ENCODE measurements at places on chromosomes 2 and 18.
A peak's percentile ranks its signal among the peaks of the same experiment; 100 is the strongest.

GRCh38 chr18:59988098-59988706, 88.4 kb downstream of the PMAIP1 start:
- peak; percentile 56 for DNase-seq

DNA sequence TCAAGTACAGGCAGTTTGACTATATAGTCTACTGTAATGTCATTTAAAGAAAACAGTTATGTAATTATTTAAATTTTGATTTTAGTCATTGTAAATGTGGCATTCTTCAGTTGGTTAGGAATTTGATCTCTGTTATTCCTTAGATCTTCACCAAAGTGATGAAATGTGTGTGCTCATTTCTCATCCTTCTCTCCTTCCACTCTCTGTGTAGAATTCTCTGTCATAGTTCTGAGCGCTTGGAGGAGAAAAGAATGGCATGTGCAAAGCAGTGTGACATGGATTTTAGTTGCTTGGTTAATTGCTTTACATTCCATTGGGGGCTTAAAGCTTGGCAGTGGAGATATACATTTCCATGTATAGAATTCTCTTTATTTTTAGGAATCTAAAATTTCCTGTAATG, 14.8 kb downstream of the PIK3C3 start:
- no peak for DNase-seq

- DNase-seq: no peak
These were observed 157.1 kb downstream of the PXDN start for GRCh38 chr2:1586923-1587840.

- DNase-seq: no peak
These were observed 8.9 kb downstream of the HJURP start for GRCh38 chr2:233845301-233846060.

DNA sequence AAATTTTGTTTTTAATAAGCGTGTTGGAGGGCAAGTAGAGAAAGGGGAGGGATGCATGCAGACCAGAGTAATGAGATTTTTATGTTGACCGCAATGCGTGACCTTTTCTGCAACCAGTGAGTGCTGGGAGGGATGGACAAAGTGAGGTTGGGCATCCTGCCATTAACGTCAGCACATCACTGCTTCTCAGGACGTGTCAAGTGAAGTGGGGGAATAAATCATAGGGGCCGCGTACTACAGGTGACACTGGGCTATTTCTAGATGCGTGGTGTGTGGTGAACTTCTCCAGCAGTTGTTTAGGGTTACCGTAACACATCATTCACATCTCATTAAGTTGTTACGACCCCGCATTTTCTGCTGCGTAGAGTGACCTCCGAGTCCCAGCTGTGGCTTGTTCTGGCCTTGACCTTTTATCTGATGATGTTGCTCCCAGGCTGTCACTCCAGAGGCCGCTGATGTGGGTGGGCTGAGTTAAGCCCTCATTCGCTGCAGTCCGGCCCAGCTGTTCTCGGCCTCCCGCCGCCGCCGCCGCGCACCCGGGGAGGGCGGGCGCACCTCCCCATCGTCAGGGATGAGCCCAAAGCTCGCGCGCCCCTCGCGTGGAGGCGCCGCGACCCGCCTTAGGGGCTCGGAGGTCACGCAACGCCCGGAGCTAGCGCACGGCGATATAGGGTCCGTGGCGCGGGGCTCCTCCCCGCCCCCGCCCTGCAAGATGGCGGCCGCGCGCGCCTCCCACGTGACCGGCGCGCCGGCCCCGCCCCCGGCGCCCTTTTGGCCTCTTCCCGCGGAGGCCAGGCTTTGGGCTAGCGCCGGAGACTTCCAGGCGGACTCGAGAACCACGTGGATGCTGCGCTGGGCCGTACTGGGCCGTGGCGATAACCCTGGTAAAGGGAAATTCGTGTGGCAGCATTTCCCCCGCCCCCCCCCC, 3.5 kb downstream of the ZCCHC2 start:
- peak; percentile 73 for DNase-seq

GRCh38 chr18:32624182-32624723, 148.6 kb downstream of the KLHL14 start:
- no peak for DNase-seq

DNA sequence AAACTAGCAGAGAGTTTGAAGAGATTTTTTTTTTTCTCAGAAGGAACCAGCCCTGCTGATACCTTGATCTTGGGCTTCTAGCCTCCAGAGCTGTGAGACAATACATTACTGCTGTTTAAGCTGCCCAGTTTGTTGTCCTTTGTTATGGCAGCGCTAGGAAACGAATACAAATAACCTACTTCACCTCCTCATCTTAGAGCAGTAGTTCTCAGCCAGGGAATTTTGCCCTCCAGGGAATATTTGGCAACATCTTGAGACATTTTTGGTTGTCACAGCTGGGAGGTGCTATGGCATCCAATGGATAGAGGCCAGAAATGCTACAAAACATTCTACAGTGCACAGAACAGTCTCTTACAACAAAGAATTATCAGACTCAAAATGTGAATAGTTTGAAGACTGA, 43.9 kb upstream of the BCL11A start:
- DNase-seq: no peak

DNA sequence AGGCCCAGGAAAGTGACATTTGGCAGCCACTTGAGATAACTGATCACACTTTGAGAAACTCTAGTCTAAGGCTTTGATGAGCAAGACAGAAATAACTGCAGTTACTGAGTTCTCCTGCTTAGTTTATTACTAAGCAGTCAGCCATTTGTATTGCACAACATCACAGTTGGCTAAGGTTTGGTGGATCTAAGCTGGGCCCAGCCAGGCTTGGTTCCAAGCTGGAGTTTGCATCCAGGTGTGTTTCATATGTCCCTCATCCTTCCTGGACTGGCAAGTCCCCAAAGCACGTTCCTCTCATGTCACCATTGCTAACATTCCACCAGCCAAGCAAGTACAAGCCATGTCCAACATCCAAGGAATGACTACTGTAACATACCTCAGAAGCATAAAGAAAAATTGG, 71.3 kb upstream of the ZNF532 start:
- no peak for DNase-seq

GRCh38 chr2:19028587-19029375, 329.6 kb downstream of the OSR1 start:
- DNase-seq: no peak

DNA sequence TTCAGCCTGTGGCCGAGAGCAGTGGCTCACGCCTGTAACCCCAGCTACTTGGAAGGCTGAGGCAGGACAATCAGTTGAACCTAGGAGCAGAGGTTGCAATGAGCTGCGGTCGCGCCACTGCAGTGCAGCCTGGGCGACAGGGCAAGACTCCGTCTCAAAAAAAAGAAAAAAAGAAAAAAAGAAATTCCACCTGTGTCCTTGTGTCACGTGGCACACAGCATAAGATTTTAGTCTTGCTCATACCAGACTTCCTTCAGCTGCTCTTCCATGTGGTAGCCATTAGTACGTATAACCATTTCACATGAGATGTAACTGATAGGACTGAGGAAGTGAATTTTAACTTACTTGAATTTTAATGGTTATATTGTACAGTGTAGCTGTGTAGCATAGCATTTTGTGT, 4.0 kb downstream of the NOP58 start:
- DNase-seq: peak; percentile 52

DNA sequence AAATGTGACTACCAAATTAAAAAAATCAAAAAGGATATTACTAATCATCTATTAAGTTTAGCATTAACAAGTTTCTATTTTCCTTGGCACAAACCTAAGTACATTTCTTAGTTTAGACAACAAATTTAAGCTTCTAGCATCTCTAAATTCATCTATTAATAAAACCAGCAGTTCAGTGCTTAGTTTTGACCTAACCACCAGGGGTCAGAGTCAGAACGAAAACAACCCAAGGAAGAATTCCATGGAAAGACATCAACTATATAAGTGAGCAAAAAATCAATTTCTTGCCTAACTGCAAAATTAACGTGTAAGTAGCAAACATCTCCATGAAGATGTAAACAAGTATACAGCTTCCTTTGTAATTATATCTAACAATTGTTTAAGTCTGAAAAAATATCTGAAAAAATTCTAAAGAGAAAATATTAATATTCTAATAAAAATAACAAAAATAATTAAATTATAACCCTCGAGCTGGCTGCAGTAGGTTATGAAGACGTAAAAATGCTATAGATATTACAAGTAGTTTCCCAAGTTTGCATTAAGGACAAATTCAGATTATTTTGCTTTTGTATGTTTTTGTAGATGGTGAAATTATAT, 83.7 kb downstream of the CERKL start:
- DNase-seq: peak; percentile 13

DNA sequence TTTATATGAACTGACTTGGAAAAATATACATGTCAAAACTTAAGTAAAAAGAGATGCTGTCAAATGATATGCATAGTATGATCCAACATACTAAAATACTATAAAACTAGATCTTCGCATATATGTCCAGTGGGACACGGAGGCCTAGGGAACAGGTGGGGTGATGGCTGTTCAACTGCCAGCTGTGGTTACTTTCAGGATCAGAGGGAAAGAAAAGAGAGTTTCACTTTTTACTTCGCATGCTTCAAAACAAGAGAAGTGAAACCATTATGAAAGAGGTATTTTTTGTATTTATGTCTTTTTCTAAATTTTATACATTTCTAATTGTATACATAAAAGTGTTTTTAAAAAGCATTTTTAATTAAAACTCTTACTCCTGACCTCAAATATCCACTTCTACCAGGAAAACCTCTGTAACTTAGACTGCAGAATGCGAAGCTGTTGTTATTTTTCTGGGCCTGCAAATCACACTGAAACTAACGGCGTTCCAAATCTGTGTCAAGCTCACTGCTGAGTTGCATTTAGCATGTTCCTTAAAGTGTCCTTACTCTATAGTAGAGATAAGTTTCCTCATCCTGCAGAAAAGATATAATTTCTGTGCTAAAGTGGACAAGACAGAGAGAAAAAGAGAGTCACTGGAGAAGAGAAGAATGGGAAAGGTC, 97.8 kb upstream of the SLC35G4 start:
- no peak for DNase-seq

GRCh38 chr2:25323042-25323514, 18.6 kb downstream of the DNMT3A start:
- DNase-seq: peak; percentile 82

DNA sequence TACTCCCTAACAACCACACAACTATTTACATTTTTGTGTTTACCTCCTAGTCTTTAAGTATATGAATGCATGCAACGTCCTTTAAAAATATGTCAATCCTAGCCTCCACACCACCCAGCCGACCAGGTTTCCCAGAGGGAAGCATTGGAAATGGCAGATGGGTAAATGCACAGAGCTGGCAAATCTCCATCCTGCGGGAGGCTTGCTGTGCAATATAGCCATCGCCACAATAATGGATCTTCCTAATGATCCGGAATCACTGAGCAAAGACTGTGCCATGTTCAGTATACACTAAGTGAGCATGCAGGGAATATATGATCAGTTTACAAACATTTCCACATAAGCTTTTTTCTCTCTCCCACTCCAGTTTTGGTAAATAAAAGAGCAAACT, 131.8 kb downstream of the NEDD4L start:
- DNase-seq: no peak

DNA sequence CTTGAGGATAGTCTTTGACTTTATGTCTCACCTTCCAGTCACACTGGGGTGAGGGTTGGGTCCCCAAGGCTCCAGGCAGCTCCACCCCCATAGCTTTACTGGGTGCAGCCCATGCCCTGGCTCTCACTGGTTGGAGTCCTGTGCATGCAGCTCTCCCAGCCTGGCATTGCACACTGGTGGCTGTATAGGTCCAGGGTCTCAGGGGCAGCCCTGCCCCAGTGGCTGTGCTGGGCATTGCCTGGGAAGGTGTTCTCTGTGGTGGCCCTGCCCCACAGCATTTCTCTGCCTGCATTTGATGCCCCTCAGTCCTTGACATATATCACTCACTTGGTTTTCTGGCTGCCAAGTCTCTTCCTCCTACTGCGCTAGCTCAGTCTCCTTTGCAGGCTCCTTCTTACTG, 21.2 kb downstream of the MPHOSPH10 start:
- DNase-seq: no peak

- DNase-seq: no peak
These were observed 201.1 kb downstream of the AGAP1 start for GRCh38 chr2:235694721-235695601.

DNA sequence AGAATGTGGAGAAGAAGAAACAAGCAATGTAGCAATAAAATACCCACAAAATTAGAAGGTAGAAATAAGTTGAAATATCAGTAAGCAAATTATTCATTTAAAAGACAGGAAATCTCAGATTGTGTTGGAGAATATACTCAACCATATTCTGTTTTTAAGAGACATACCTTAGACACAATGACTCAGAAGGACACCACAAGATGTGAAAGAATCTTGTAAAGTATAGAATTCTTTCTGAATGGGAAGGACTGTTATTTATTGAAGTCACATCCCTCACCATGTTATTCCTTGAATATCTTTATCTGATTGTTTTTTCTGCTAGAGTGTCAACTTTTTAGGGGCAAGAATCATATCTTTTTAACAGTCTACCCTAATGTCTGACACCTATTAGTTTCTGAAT, 50.4 kb downstream of the CTAGE1 start:
- no peak for DNase-seq

DNA sequence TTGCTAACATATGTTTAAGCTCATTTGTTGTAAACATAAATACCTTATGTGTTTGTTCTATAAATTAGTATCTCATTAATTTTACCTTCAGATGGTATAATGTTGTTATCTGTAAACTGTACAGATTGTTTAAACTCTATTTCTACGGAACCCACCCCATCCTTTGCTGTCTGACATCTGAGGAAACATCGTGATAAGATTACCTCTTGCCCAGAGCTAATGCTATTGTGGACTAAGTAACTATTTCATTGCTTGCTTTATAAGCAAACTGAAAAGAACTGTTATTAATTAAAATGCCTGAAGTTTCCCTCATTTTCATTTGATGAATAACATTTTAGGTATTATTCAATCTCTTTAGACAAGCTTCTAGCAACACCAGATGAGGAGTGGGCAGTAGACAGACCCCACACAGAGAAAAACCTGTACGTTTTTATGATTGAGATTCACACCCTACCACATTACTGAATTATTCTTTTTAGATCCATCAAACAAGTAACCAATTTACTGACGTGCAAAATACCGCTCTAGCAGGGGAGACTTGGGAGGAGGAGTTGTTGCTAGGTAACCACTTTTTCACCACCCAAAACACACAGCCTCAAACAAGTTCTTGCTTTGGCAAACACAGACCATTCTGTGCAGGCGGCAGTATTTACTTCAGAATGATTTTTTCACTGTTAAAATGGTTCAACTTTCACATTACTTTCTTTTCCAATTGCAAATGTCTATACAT, 1.9 kb upstream of the SYT4 start:
- no peak for DNase-seq

- no peak for DNase-seq
These were observed 696.7 kb upstream of the SOX11 start for GRCh38 chr2:4995466-4995865.

DNA sequence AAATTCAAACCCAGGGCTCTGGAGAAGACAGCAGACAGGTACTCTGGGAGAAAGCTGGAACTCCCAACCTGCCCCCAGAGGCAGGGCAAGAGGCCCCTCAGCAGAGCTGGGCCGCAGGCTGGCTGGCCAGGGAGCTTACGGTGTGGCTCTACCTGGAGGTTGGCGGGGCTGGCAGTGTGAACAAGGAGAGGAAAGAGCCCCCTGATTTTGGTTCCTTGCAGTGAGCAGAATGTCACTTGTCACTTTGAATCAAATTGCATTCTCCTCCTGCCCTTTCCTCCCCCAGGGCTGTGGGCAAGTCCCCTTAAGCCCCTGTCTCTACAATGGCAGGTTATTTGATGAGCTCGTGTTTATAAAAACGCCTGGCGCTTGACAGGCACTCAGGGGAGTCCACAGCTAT, 32.6 kb downstream of the MYO7B start:
- no peak for DNase-seq

Data from CD4-positive, alpha-beta T cell treated with Interleukin-17A for 1 hour (primary cell).